ENCODE measurements at places on chromosomes 6 and 20.

- no peak for DNase-seq
These were observed 95.9 kb downstream of the BMP2 start for GRCh38 chr20:6863355-6863754.

- DNase-seq: no peak
These were observed 80.8 kb upstream of the VSTM2L start for GRCh38 chr20:37822141-37822601.

DNA sequence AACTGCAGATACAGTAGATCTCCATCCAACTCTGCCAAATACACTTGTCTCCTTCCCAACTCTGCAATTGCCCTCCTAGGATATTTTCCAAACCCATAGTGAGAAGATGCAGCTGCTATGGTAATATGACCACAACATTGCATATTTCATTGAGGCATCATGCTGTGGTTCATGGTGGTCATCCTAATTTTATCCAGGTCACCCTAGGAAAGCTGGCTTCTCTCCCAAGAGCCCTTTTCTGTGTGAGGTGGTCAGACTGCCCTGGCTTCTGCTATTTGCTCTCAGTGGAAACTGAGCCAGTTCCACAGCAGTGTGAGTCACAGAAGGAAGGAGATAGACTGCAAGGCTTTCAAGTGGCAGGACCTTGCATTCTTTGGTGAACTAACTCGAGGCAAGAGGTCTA is 5.5 kb downstream of the OGFRL1 start:
- DNase-seq: no peak

GRCh38 chr6:82442061-82442719 is 78.6 kb downstream of the TPBG start:
- DNase-seq: no peak

DNA sequence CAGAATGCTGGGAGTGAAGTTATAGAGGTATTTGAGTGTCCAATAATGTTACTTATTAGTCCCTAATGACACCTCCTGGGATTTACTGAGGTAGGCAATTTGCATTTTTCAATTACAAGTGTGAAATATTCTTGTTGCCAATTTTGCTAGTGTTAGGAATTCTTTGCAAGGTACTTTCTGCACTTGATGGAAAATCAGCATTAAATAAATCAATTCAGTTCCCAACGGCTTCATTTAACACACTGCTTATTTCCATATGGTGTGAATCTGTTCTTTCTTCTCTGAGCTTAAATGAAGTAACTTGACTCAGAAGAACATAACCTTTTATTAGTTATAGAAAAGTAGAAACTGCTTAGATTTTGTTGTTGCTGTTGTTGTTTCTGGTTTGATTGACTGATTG is 21.2 kb downstream of the CCN2 start:
- DNase-seq: no peak

DNA sequence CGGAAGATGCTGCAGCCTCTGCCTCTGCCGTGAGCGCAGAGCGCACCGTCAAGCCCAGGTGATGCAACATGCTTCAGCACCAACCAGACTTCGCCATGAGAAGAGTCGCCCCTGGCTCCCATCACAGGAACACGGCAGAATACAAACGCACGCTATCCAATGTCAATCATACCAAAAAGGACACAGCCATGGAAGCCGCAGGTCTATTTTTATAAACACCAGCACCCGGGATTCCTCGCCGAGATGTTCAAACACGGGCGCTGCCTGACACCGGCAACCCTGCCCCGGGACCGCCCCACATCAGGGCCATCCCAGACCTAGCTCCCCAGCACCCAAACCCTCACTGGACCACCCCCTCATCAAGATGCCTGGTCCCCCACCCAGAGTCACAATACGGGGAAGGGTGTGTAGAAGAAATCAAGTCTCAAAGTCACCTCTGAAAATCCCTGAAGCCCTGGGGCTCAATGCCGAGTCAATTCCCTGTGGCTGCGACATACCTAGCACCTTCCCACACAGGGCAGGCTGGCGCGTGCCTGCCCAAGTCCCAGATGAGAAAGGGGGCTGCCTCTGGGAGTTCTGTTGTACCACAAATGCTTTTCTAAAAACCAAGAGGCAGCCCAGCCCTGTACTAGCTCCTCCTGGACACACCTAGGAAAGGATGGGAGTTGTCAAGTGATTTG is 17.9 kb downstream of the TAF4 start:
- DNase-seq: no peak

DNA sequence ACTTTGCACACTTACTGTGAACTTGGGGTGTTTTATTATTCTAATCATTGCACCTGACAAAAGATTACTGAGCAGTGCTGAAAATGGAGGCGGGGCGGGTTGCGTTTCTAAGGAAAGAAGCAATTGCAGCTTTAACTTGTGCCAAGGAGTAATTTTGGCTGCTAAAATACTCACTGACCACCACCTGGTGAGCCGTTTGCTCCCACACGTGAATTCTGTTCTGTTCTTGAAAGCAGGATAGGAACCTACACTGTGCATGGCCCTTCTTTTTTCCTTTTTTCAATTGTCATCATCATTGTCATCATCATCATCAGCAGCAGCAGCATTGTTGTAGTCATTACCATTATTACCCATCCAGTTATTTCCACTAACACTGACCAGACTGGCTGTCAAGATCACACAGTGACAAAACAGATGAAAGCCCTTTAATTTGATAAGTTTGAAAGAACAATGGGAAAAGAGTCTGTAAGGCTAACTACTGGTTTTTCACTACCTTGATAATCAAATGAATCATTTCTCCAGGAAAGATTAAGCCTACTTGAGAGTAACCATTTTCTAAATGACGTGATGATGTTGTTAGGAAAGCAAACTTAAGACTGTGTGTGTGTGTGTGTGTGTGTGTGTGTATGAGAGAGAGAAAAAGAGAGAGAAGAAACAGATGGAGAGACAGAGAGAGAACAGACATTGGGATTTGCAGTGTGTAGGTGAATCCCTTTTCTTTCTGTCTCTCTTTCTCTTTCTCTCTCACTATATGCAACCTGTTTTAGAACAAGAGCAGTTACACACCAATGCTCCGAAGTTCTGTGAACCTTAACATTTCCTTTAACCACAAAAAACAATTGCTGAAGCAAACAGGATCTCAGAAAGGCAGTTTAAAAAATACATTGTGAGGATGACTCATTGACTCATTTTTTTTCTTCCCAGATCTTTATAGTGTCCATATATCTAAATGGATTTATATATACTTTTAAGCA is 3.8 kb downstream of the RIPOR2 start:
- DNase-seq: no peak

GRCh38 chr20:24950836-24951525 is 1.9 kb downstream of the CST7 start:
- DNase-seq: no peak

- no peak for DNase-seq
These were observed 218.6 kb upstream of the PMEPA1 start for GRCh38 chr20:57928181-57928967.

DNA sequence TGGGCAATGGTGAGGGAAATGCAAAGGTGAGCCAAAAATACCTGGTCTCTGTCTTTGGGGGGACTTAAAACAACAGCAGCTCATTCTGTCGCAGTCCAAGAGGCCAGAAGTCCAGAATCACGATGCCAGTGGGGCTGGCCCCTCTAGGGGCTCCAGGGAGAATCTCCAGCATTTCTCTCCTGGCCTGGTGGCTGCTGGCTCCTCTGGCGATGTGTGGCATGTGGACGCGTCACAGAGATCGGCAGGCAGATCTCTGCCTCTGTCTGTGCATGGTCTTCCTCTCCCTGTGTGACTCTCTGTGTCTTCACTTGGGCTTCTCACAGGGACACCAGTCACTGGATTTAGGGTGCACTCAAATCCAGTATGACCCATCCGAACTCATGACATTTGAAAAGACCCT is 14.0 kb upstream of the PMEPA1 start:
- DNase-seq: no peak

DNA sequence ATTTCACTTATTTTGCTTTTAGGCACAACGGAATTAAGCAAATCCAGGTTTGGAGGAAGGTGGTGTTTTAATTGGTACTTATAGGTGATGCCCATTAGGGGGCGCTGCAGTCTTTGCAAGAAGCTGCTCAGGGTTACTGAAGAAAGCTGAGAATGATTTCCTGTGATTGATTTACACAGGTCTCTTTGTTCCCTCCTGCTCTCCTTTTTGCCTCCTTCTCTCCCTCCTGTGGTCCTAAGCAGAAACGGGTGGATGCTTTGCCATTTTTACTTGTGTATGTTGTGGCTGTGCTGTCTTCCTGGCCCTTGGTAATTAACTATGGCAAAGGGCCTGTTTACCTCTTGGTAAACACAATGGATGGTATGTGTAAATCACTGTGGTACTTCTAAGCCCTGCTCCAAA is 97.8 kb downstream of the ANKS1A start:
- peak; percentile 56 for DNase-seq

DNA sequence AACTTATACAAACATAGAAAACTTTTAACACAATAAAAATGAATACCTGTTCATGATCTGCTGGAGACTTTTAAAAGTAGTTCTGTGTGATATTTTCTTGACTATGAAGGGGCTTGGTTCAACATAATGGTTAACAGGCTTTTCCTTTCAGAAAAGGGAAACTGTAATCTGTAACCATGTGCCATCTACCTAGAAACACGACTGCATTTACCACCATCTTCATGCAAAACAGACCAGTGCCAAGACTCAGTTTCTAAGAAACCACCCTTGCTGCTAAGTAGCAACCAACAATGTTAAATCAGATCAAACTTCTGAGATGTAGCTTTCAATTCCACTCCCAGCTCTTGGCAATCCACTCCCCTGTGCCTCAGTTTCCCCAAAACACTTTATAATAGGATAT is 15.7 kb downstream of the STAU1 start:
- no peak for DNase-seq

DNA sequence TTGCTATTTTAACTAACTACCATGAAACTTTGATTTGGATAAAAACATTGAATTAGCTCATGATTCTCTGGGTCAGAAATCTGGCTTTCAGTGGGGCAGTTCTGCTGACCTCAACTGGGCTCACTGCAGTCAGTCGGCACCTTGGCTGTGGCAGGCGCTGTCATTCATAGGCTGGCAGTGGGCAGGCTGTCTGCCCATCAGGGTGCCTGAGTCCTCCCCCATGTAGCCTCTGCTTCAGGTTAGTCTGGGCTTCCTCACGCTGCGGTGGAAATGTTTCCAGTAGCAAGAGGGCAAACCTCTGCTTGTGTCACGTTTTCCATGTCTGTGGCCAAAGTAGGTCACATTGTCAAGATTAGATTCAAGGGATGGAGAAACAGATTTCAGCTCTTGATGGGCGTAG is 251.0 kb upstream of the TCF21 start:
- no peak for DNase-seq

GRCh38 chr20:56391037-56391436 is 978 bp downstream of the AURKA start:
- no peak for DNase-seq

GRCh38 chr6:13615792-13616120 is 621 bp downstream of the NOL7 start:
- peak; percentile 36 for DNase-seq

DNA sequence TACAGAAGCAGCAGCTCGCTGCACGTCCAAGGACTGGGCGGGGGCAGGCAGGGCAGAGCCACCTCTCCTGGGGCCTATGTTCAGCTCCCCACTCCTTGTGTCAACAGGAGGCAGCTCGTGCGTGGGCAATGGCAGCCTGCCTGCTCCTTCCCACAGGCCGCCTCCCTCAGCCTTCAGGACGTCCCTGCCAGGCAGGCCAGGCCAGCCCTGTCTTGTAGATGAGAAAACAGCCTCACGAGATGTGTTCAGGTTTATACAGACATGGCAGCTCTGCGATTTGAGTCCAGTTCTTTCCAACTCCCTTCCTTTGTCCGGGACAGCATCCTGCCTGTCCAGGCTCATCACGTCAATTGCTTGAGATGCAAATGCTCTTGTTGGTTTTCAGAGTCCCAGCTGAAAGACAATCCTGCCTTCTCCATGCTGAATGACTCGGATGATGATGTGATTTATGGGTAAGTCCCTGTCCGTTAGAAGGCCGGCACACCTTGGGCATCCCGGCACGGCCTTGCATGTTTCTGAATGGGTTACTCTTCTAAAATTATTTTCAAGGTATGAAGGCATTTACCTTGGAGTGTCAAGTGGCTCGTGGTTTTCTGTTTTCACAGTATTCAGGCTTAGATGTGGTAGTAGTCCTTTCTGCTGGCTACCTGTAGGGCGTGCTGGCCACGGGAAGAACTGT is 13.5 kb downstream of the DYNLT1 start:
- no peak for DNase-seq
